ENCODE measurements at places on chromosomes 7 and 10.

DNA sequence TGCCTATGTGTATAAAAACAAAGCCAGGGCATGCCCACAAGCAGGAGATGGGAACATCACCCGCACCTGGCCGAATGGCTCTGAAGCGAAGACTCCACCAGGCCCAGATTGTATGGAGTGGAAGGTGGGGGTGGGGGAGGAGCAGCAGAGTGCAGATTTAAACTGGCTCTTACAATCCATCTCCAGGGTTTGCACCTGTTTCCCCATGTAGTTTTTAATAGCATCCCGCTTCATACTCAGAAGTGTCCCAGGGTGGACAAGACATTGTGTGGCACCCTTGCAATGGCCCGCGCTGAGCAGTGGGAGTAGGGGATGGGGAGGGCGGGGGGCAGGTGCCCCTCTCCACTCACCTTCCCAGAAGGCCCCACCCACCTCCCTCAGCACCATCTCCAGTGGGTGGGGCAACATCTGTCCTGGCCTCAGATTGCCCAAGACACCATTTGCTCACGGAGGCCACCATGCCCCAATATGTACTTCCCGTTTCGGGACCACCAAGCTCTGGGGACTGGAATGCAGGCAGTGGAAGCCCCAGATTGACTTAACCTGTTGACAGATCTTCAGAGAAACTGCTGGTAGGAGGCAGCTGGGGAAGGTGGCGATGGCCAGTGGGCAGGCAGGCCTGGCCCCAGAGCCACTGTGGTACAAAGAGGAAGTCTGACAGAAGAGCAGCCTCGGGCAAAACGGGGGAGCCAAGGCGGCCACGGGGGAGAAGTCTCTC is 23.0 kb downstream of the VSIR start:
- no peak for DNase-seq

- DNase-seq, result peak; percentile 72
These were observed 15.5 kb downstream of the CARD11 start for GRCh38 chr7:3028071-3028757.

DNA sequence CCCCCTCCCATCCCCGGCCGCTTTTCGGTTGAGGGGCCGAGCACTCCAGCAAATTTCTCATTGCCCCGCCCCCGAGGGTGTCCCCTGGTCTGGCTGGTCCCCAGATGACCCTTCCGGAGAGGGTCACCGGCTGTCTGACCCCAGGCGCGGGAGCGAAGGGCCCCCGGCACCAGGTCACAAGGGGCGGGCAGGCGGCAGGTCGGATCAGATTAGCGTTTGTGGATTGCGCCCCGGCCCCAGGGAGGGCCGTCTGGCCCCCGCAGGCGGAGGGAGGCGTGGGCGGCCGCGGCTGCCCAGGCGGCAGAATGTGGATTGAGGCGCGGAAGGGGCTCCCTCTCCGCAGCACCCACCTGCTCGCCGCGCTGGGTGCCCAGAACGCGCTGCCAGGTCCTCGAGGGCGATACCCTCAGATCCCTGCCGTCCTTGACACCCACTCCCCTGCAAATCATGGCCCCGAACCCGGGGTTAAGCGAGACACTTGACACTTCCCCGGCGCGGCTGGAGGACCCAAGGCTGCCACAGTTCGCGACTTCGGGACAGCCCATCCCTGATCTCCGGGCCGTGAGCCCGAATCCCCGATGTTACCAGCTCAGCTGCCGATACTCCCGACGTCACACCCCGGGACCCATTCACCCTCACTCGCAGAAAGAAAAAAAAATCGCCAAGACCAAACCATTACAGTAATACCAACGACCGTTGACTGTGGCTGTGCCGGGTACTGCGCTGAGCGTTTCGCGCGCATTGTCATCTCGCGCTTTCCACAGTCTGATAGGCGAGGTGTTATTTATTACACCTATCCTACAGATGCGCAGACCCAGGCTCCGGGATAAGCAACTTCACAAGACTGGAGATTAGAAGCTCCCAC is 953 bp downstream of the NODAL start:
- DNase-seq, result no peak

DNA sequence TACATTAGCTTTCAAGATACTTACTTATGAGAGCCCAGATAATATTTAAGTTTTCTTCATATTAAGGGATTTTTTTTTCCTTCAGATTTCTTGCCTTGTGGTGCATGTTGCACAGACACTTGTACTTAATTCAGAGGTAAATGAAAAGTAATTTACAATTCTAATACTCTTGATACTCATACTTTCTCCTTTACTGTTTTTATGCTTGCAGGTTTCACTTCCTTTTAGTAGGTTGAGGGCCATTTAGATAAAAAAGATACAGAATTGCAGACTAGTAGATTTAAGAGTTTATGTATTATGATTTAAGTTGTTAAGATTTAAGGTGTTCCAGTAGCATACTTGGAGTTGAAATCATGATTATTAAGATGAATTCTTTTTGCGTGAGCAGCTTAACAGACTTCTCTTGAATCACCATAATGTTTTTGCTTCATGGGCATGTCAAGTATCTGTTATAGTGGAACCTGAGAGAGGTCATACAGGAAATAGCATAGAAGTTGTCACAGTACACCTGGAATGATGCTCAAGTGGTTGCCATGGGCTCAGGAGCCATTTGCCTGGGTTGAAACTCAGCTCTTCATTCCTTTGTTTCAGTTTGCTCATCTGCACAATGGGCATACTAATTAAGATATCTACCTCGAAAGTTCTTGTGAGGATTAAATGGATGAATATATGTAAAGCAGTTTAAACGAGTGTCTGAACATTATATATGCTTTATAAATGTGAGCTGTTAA is 174.8 kb upstream of the PRPS1L1 start:
- DNase-seq, result no peak

- no peak for DNase-seq
These were observed 33.0 kb downstream of the ZNF777 start for GRCh38 chr7:149427893-149428292.

- DNase-seq, result no peak
These were observed 93.8 kb downstream of the ZRANB1 start for GRCh38 chr10:125035588-125036295.

DNA sequence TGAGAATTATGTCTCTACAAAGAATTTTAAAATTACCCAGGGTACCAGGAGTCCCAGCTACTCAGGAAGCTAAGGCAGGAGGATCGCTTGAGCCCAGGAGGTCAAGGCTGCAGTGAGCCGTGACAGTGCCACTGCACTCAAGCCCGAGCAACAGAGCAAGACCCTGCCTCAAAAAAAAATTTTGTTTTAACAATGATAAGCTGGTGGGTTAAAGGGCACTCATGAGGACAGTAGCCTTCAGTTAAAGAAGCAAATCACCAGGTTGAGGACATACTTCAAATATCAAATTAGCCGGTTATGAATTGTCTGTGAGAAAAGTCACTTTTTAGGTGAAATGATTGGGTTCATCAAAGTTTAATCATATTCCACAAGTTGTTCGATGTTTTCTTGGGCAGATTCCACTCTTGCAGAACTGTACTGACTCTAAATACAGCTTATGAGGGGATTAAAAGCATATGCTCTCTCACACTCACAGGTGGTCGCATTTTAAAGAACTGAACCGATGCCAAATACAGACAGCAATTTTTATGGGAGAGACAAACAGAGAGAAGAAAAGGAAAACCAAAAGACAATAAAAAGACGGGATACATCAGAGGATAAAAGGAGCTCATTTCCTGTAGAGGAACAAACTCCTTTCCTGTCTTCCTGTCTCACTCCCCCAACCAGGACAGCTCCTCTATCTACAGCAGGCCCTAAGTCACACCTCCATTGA is 582.8 kb upstream of the NRP1 start:
- no peak for DNase-seq

GRCh38 chr7:140607441-140607989 is 33.1 kb downstream of the DENND2A start:
- DNase-seq, result no peak

DNA sequence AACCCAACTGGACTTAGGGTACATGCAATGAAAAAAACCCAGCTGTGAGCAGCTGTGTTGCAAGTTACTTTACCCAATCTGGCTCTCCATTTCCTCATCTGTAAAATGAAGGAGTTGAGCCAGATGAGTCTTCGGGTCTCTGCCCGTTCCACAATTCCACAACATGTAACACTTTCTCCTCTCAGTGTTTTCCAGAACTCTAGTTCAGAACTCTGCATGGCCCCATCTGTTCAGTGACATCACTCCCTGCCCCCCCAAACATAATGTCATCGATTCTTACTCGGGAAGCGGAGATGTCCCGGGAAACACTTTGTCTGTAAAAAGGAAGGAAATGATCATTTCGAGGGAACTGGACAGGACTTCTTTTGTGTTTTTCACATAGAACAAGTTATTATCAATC is 2.5 kb downstream of the SH3PXD2A start:
- no peak for DNase-seq

GRCh38 chr7:70178787-70179186 is 580.5 kb downstream of the AUTS2 start:
- DNase-seq, result peak; percentile 18

DNA sequence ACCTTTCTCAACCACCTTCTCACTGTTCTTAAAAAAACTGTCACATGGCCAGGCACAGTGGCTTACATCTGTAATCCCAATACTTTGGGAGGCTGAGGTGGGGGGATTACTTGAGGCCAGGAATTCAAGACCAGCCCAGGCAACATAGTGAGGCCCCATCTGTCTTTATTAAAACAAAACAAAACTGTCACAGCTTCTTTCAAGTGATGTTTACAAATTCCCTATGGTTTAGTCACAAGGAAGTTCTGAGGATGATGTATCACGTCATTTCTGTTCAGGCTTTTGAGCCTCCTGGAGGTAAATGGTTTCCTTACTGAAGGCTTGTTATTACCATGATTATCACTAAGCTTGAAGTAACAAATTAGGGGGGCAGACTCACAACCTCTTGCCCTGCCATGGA is 186.2 kb downstream of the CFTR start:
- DNase-seq, result peak; percentile 56

DNA sequence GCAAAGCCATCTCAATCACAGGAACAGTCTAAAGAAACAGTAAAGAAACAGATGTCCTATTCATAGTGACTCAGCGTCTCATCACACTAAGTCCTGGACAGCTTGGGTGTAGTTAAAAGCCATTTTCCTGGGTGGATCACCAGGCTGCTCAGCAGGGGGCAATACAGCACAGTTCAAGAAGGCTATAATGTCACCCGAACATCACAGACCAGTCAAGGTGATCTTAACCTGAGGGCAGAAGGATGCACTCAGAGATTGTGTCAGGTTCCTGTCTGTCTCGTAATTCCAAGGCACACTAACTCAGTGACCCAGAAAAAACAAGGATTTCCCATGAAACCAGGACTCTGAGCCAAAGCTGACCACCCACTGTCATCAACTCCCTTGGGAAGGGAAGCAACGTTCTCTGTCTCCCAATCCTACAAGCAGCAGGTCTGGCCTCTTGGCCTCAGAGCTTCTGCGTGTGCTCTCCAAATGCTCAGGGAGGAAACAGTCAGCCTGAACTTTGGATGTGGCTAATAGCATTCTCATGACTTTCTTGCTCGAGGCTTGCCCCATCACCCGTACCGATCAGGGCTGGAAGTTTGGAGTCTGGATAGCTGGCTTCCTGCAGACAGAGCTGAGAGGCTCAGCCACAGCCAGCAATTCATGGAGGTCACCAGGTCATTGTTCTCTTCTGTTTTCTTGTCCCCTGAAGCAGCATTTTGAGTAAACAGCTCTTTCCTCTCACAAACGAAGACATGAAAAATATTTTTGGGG is 90.4 kb upstream of the FAM171A1 start:
- peak; percentile 18 for DNase-seq

- no peak for DNase-seq
These were observed 41.9 kb upstream of the MBL2 start for GRCh38 chr10:52814506-52814905.

DNA sequence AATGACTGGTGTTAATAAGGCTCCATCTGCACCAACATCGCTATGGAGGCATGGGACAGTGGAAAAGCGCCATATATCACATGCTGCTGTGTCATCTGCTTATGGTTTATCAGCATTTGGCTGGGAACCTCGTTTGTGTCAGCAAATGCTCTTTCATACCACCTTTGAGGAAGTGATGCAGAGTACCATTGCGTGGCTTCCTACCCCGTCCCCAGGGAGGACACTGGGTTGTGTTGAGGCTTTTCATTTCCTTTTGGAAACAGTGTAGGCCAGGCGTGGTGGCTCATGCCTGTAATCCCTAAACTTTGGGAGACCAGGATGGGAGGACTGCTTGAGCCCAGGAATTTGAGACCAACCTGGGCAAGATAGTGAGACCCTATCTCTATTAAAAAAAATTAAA is 6.8 kb downstream of the TACR2 start:
- DNase-seq, result no peak

- no peak for DNase-seq
These were observed 331.7 kb downstream of the XPNPEP1 start for GRCh38 chr10:109591601-109592000.

DNA sequence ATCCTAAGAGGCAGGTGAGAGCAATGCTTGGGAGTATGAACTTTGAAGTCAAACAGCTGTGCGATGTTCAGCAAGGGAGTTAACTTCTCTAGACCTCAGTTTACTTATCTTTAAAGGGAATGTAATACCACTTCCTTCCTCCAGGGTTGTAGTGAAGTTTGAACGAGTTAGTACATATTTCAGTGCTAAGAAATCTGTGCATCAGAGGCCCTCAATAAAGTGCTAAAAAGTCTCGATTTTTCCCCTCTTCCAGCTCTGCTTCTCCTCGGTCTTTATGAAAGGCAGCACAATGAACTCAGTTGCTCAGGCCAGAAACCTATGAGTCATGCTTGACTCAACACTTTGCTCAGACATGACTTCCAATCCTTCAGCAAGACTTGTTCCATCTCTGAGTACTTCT is 418.9 kb downstream of the MDFIC start:
- DNase-seq, result no peak

GRCh38 chr10:122796796-122797195 is 48.9 kb downstream of the CUZD1 start:
- DNase-seq, result no peak

- DNase-seq, result peak; percentile 31
These were observed 70.7 kb downstream of the CABCOCO1 start for GRCh38 chr10:61733358-61733940.

Measured in HTR-8/SVneo (cell line).